Kidney glomerular epithelial cell (primary cell): ENCODE measurements at places on chromosomes 2 and 18.

DNA sequence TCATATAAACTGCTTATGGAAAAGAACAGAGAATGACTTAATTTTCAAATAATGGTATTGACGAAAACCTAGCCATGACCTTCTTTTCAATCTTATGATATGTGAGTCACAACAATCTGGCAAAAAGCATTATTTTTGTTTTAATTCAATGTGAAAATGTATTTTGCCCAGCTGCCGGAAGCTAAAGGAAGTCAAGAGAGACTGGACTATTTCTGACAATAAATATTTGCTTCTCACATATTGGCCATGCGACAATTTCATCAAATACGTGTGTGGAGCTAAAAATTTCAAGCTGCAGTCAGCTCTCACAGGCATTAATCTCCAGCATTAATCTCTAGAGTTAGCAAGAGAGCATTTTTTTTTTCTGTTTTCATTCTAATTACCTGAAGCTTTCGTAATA is 881.0 kb downstream of the CPS1 start:
- DNase-seq = no peak

- no peak for DNase-seq
Observed at GRCh38 chr18:76274468-76275289, 220.4 kb downstream of the ZNF516 start.

GRCh38 chr2:108388045-108388444 is 10.3 kb downstream of the SULT1C4 start:
- DNase-seq = peak; percentile 83

DNA sequence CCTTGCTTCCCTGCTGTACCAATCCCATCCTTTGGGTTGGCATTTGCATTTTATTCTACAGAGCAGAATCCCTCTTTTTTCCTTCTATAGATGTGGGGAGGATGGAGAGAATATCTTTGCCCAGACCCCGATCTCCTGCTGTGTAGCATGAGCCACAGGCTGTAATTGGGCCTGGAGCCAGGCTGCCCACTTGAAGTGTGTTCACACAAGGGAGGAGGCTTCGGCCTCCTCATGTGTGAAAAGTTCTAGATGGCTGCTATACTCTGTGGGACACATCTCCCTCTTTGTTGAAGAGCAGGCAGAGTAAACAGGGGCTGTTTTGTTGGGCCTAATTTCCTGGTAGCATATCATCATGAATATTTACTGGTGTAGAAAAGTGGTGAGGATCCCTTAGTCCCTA is 126.3 kb downstream of the XRCC5 start:
- DNase-seq = no peak

GRCh38 chr2:186592137-186592875 is 2.5 kb downstream of the ITGAV start:
- DNase-seq = no peak

DNA sequence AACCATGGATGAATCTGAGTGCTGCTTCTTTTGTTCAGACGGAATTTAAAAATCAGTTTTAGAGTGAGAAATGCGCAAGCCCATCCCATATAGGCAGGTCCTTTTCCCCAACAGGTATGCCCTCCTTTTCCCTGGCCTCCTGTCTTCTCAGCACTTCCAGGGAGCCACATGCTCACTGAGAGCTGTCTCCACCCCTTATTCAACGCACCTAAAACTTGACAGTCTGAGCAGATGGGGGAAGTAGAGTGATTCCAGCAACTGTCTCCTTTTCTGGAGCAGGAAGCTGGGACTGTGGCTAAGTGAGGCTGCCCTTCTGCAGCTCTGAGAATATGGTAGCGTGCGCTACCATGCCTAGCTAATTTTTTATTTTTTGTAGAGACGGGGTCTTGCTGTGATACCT is 53.1 kb upstream of the NOSTRIN start:
- DNase-seq = no peak

DNA sequence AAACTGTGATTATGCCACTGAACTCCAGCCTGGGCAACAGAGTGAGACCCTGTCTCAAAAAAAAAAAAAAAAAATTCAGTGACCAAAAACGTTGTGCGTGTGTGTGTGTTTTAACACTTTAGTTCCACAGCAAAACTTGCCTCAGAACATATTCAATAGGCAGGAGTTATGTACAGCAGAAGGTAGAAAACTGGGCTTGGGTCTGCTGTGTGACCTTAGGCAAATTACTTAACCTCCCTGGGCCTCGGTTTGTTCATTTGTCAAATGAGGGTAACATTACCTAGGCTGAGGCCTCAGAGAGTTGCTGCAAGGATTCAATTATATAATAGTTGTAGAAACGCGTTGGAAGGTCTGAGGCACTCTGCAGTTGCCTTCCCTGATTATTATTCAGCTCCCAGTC is 10.3 kb upstream of the SCG2 start:
- DNase-seq = no peak

GRCh38 chr2:134359367-134360081 is 105.7 kb downstream of the MGAT5 start:
- no peak for DNase-seq

DNA sequence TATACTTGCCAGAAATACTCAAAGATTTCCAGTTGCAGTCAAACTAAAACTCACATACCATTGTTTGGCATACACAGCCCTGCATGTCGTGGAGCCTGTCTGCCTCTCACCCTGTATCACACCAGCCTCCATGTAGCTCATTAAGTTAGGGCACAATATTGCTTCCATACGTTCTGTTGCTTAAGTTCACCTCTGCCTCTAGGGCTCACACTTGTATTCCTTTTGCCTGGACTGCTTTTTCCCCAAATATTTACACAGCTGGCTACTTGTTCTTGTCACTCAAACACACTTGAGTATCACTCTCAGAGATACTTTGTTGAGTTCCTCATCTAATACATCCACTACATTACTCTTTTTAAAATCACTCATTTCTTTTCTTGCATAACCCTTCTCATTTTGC is 83.1 kb downstream of the PTH2R start:
- no peak for DNase-seq

DNA sequence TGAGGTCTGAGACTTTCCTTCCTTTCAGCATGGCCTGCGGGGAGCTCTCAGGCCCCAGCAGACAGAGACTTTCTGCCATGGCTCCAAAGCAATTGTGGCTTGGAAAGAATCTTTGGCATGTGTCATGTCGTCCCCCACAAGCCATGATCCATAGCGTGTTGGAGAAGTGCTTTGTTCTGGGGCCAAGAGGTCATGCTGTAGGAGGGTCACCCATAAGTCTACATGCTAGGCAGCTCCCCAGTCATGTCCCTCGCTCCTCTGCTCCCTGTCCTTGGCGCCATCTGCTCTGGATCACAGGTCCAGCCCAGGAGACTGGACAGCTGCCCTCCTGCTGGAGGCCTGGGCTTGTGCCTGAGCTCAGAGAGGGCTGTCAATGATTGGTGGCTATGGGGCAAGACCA is 78.8 kb upstream of the LCLAT1 start:
- peak; percentile 53 for DNase-seq

DNA sequence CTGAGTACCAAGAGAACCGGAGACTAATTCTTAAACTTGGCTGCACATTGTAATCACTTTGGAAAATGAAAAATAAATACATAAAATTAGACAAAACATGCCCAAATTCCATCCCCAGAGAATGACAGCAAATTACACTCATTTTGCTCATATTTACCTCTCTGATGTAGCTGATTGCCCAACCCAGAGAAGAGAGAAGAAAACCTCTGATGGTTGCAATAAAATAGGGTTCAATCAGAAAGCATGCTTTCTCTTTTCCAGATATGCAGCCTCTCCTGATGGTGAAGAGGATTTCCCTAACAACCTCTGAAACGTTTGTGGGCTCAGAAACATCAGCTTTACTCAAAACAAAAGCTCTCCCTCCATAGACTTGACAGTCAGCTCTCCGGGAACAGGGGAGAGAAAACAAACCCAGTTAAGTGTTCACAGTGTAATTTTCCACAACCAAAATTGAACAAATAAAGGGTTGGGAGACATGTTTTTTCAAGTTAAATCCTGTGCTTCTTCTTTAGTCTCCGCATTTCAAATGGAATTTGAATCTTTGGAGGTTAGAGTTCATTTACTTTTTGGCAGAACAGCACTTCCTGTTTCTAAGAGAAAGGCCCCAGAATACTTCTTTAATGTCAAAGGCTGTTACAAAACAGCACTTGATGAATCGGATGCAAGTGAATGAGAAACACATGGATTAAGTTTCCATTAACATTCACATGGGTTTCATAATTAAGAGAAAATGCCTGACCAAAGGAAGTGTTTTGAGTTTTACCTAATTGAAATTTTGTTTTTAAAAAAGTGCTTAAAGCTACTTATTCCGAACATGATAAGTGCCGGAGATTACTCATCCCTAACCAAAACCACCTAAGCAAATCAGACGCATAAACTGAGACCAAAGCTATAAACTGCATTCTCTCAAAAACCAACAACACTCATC is 570.1 kb upstream of the SYT4 start:
- peak; percentile 77 for DNase-seq

DNA sequence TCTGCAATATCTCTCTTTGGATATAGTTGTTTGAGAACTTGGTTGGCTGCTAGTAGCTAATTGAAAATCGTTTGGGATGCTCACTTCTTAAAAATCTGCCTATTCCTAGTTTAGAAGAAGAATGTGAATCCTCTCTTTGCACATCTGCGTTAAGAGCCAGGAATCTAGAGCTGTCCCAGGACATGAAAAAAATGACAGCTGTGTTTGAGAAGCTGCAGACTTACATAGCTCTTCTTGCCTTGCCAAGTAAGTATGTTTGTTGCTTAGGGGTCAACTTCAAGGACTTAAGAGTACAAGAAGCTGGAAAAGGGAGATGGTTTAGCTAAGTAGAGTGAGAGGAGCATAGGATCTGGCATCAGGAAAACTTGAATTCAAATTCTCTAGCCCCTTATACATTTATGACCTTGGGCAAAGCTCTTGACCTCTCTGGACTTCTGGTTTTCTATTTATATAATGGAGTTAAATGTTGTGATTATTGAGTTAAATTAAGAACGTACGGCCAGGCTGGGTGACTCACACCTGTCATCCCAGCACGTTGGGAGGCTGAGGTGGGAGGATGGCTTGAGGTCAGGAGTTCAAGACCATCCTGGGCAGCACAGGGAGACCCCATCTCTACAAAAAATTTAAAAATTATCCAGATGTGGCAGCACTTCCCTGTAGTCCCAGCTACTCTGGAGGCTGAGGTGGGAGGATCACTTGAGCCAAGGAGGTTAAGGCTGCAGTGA is 55.2 kb upstream of the STON1 start:
- DNase-seq = no peak

GRCh38 chr2:201467666-201468065 is 16.1 kb downstream of the STRADB start:
- no peak for DNase-seq

- DNase-seq = no peak
Observed at GRCh38 chr2:158969162-158969714, 798 bp downstream of the TANC1 start.

GRCh38 chr2:10019174-10019573 is 24.2 kb upstream of the KLF11 start:
- no peak for DNase-seq

GRCh38 chr2:58131191-58132011 is 84.8 kb downstream of the VRK2 start:
- no peak for DNase-seq

- DNase-seq = no peak
Observed at GRCh38 chr2:25227576-25227975, 59.2 kb upstream of the POMC start.
